Left kidney (tissue), 8 donors: ENCODE measurements at places on chromosomes 3 and 15. TPM values are rescaled to one million over a fixed set of nuclear protein-coding genes. Genes with fewer than 3 reads are reported as not detected.

ADIPOQ gene
- polyA plus RNA-seq, result 0.07 TPM

PGBD4 gene
- 2.6 TPM for polyA plus RNA-seq

MOBP gene
- 0.22 TPM for polyA plus RNA-seq

RETNLB gene
- polyA plus RNA-seq, result not detected

CPNE4 gene
- 0.68 TPM for polyA plus RNA-seq

PPP4R2 gene
- polyA plus RNA-seq, result 99.9 TPM

VWA5B2 gene
- 2.2 TPM for polyA plus RNA-seq

PLSCR2 gene
- 1.0 TPM for polyA plus RNA-seq

IL17RD gene
- 66.6 TPM for polyA plus RNA-seq

ZDHHC3 gene
- 93.8 TPM for polyA plus RNA-seq

TPRG1 gene
- 0.68 TPM for polyA plus RNA-seq

ITIH1 gene
- polyA plus RNA-seq, result not detected

CHRFAM7A gene
- 6.9 TPM for polyA plus RNA-seq

GJD2 gene
- not detected for polyA plus RNA-seq

LRRC31 gene
- 0.38 TPM for polyA plus RNA-seq

CACNA1D gene
- 21.9 TPM for polyA plus RNA-seq

IL17RE gene
- 18.6 TPM for polyA plus RNA-seq

PML gene
- polyA plus RNA-seq, result 31.8 TPM

CCR9 gene
- 0.05 TPM for polyA plus RNA-seq

PARP16 gene
- polyA plus RNA-seq, result 17.9 TPM

IL17RB gene
- polyA plus RNA-seq, result 16.7 TPM

ARL6IP5 gene
- polyA plus RNA-seq, result 110 TPM

HAPLN3 gene
- 3.6 TPM for polyA plus RNA-seq

P2RY14 gene
- 0.57 TPM for polyA plus RNA-seq
